ENCODE measurements at places on chromosomes 13 and 19.

DNA sequence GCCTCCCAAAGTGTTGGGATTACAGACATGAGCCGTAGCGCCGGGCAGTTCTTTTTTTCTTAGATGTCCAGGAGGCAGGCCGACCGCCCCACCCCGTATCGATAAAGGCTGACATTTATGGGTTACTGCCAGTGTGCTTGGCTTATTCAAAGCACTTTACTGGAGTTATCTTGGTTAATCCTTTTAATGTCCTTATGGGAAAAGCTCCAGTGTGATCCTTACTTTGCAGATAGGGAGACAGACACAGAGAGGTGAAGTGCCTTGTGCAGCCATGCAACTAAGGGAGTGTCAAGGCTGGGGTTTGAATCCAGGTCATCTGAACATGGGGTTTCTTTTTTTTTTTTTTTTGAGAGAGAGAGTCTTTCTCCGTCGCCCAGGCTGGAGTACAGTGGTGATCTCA is 19.2 kb downstream of the NCAN start:
- DNase-seq: no peak

GRCh38 chr19:17944301-17944700 is 11.5 kb downstream of the CCDC124 start:
- no peak for DNase-seq

GRCh38 chr13:110265682-110266430 is 41.1 kb downstream of the COL4A1 start:
- DNase-seq: no peak

GRCh38 chr13:23966691-23967615 is 69.7 kb upstream of the C1QTNF9B start:
- DNase-seq: no peak
